Transverse colon (tissue), 4 donors: ENCODE measurements at places on chromosomes 5 and 9. TPM values are rescaled to one million over a fixed set of nuclear protein-coding genes. Genes with fewer than 3 reads are reported as not detected.

The SPRY4 gene
- 13.1 TPM for total RNA-seq

The FBXW5 gene
- total RNA-seq: 294 TPM

DNA sequence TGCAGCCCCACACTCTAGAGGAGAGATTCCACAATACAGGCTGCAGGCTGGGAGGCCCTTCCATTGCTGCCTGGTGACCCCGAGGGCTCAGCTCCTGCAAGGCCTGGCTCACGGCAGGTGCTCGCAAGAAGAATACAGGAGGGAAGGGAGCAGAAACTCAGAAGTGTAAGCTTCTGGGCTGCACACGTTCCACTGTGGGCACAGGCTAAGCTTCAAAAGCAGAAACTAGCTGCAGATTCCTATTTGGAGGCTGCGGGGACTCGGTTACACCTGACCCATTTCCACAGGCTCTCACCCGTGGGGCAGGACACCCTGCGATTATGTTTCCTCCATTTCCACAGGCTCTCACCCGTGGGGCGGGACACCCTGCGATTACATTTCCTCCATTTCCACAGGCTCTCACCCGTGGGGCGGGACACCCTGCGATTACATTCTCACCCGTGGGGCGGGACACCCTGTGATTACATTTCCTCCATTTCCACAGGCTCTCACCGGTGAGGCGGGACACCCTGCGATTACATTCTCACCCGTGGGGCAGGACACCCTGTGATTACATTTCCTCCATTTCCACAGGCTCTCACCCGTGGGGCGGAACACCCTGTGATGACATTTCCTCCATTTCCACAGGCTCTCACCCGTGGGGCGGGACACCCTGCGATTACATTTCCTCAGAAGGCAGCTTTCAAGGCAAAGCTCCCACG lies 10.3 kb downstream of the LPCAT1 start:
- peak; percentile 5 for DNase-seq

- DNase-seq: no peak
Measured at GRCh38 chr5:41844502-41844901, 25.7 kb downstream of the OXCT1 start.

GRCh38 chr5:145847499-145848497 lies 12.7 kb upstream of the PRELID2 start:
- DNase-seq: no peak

- DNase-seq: no peak
Measured at GRCh38 chr5:148826739-148827070, 294 bp downstream of the ADRB2 start.
